ENCODE measurements at places on chromosomes 7 and 10. TPM values are rescaled to one million over a fixed set of nuclear protein-coding genes. Genes with fewer than 3 reads are reported as not detected.
A peak's percentile ranks its signal among the peaks of the same experiment; 100 is the strongest.

GRCh38 chr7:115005953-115006352, 84.1 kb downstream of the MDFIC start:
- peaks cover 90% of the 10 kb centered on the region for H3K36me3 ChIP-seq
- H3K27ac ChIP-seq, result peak overlapping the region; percentile 58
- peaks cover 68% of the 10 kb centered on the region for H3K4me1 ChIP-seq
- ATAC-seq, result peak; percentile 9
- H3K4me3 ChIP-seq, result peak overlapping the region; percentile 38

DNA sequence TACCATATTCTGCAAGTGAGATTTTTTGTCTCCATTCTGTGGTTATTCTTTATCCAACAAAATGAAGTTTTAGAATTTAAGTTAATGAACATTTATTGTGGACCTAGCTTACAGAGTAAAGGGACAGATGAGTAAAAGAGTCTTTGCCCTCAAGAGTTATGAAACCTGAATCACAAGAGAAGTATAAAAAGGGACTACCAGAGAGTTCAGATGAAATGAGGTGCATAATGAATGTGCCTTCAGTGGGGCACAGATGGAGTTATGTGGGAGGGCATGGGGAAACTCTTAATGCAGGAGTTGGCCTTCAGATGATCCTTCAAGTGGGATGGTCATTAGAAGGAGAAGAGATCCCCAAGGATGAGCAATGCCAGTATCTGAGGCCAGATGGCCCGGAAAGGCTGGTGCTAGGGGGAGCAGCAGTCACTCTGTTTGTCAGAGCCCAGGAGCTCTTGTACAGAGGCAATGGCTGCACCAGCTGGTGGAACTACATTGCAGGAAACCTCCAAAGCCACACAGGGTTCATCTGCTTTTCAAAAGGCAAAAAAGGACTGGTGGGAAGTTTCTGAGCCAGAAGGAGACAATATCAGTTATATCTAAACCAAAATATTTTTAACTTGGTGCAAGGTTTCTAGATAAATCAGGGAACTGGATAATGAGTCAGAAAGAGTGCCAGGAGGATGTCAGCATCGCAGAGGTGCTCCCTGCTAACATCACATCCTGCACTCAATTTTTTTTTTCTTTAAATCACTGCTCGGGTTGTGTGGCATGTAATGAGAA, 162.0 kb downstream of the KLF6 start:
- peaks cover 16% of the 10 kb centered on the region for H3K4me1 ChIP-seq
- no peaks in the 10 kb centered on the region for H3K27me3 ChIP-seq

The IRF5 gene
- total RNA-seq, result 22.5 TPM

The CADPS2 gene
- total RNA-seq, result not detected

Data from activated T-helper 17 cell treated with anti-CD3 and anti-CD28 coated beads, Interleukin-2, amount 50 U/mL, for 72 hours (primary cell).